Immature natural killer cell (primary cell): ENCODE measurements at places on chromosomes 7 and 10. TPM values are rescaled to one million over a fixed set of nuclear protein-coding genes. Genes with fewer than 3 reads are reported as not detected.
A peak's percentile ranks its signal among the peaks of the same experiment; 100 is the strongest.

GRCh38 chr7:101397770-101398324 is 35.2 kb downstream of the COL26A1 start:
- DNase-seq = no peak

DNA sequence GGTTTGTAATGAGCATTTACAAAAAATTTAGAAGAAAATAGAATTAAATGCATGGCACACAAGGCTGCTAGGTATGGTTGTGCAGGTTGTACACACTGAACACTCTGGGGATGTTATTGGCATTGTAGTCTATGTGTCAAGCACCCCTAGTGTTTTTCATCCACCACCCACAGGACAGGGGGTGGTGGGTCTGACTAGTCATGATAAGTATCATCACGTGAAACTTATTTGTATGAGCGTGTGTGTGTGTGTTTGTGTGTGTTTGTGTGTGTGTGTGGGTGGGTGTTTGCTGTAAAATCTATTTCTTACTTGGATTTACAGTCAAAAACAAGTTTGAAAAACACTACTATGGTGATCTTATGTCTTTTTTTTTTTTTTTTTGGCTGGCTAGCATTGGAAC is 66.5 kb downstream of the MAP3K8 start:
- DNase-seq = peak; percentile 24

GRCh38 chr10:84333864-84334451 is 5.6 kb downstream of the CCSER2 start:
- peak; percentile 88 for DNase-seq

GRCh38 chr10:86663576-86664339 is 4.6 kb upstream of the LDB3 start:
- no peak for DNase-seq

The GPAM gene
- 0.97 TPM for polyA plus RNA-seq

The RGR gene
- not detected for polyA plus RNA-seq

The MEOX2 gene
- not detected for polyA plus RNA-seq

- DNase-seq = no peak
These were observed 28.9 kb upstream of the GPR146 start for GRCh38 chr7:1015196-1016121.

The INSYN2A gene
- polyA plus RNA-seq = not detected
